ENCODE measurements at places on chromosomes 7 and 10.

- ATAC-seq, result peak; percentile 84
Measured at GRCh38 chr7:150668472-150668911, 17.0 kb upstream of the GIMAP2 start.

DNA sequence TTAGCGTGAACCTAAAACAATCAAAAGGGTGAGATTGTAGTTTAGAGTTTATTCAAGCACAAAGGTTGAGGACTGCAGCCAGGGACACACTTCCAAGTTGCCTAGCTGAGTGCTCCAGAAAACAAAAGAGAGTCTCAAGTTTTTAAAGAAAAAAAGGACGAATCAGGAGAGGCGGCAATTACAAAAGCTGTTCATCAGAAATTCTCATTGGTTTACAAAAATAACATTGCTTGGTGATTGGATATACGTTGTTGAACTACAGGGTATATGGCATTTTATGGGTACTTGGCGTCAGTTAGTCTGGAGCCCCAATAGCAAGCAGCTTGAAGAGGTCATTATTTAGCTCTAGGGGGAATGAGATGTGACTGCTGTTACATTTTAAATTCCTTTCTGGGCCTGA is 11.5 kb downstream of the ZNF438 start:
- no peak for ATAC-seq

DNA sequence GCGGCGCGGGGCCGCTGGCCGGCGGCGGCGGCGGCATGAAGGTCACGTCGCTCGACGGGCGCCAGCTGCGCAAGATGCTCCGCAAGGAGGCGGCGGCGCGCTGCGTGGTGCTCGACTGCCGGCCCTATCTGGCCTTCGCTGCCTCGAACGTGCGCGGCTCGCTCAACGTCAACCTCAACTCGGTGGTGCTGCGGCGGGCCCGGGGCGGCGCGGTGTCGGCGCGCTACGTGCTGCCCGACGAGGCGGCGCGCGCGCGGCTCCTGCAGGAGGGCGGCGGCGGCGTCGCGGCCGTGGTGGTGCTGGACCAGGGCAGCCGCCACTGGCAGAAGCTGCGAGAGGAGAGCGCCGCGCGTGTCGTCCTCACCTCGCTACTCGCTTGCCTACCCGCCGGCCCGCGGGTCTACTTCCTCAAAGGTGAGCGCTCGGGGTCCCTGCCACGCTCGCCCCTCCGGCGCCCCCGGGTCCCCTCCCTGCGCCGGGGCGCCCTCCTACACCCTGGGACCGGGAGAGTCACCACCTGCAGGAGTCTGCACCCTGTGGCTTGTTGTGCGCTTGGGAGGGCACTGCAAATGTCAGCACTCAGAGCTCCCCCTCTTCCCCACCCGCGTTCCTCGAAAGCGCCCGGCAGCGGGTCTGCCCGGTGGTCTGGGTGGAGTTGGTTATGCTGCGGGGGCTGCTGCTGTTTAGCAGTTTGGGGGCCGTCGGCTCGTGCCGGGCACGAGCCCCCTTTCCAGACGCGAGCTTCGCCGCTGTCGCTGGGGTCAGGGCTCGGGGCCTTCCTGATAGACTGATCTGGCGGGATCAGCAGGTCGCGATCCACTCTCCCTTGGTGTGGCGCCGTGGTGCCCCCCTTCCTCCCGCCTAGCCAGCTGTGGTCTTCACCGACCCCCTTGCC is 627 bp downstream of the DUSP5 start:
- ATAC-seq, result peak; percentile 6

- no peak for ATAC-seq
Measured at GRCh38 chr10:128062331-128062880, 63.8 kb downstream of the MKI67 start.

DNA sequence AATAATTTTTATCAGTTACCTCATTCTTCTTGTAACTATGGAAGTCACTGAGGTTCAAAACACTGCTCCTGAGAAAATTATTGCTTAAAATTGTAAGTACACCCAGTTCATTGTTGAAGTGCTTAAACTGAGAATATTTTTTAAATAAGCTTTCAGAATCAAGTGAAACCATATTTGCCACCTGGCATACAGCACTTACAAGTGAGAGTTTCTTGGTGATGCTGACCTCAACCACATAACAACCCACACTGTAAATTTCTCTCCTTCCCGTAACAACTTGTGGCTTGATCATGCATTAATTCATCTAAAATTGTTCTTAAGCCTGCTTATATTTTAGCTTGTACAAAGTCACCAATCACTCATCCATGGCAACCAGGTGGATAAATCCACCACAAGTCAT is 34.0 kb downstream of the IMMP2L start:
- ATAC-seq, result no peak

DNA sequence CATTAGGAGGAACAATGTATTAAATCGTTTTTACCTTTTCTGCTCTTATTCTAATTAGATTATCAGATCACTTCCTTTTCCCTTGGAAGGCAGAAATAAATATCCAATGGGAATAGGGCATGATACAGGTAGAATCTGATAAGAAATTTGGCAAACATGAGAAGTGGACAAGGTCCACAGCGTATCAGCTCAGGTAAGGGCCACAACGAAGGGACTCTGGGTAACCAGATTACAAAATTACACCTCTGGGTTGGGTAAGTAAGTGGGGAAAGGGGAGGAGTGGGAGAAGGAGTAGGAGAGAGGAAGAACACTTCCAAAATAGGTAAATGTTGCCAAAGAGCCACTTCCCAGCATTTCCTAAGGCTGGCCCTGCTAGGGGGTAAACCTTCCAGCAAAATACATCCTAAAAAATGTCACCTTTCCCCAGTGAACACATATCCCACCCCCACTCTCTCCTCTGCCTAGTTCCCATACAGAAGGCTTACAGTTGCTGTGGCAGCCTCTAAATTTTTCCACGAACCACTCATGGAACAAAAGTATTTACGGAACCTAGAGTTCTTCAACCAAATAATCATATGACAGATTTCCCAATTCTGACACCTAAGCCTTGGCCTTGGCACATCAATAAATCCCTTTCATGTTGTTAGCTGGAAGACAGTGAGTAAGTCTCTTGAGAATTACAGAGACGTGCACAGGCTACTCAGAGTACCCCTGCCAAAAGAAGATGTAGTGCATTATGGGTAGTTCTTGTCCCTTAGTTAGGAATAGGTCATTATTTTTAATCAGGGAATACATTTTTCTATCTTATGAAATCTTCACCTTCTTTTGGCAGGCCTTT is 51.5 kb upstream of the DLX6 start:
- ATAC-seq, result no peak

DNA sequence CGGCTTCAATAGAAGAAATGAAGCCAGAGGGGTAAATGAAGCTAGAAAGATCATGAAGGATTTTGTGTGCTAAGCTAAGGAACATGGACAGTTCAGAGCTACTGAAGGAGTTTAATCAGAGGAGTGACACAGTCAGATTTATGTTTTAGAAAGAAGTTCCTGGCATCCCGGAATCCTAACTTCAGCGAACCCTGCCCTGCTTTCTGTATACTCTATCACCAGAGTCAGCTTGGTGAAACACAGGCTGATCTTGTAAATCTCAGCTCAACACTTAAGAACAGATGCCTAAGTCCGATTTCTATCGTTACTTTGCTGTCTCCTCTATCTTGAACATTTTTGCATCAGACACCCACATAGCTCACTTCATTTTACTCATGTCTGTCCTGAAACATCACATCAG is 9.1 kb downstream of the AHR start:
- peak; percentile 37 for ATAC-seq

- ATAC-seq, result no peak
Measured at GRCh38 chr7:98724591-98724990, 107.5 kb downstream of the NPTX2 start.

DNA sequence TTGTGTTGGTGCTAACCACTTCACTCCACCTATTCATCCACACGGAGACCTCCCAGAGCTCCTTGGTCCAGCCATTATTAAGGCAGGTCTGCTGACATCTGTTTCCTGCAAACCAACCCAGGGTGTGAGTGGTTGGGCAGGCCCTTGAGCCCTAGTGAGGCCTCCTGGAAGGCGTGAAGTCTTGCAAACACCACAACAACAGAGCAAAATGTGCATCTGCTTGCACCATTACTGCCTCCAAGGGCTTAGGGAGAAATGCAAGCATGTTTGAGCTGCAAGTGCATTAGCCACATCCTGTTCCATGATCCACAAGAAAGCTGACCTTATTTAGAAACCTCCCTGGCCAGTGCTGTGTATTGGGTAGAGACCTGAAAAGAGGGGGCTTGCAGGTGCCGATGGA is 325.5 kb downstream of the GRID1 start:
- no peak for ATAC-seq

DNA sequence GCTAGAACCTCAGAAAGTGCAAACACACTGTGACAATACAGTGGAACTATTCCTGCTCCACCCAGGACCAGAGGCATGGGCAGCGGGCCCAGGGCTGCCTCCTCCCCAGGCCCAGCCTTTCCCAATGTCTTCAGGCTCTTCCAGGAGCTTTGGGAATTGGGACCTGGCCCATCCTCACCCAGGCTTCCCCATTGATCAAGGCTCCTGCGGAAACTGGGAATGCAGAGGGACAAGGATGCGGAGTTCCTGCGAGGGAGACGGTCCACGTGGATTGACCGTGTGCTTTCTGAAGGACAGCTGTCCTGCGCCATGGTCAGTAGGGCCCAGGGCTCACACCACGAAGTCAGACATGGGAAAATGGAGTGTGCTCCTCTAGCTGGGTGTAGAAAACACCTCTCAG is 56.6 kb downstream of the CSGALNACT2 start:
- ATAC-seq, result no peak

GRCh38 chr7:333393-333764 is 43.4 kb downstream of the FOXL3 start:
- ATAC-seq, result no peak

DNA sequence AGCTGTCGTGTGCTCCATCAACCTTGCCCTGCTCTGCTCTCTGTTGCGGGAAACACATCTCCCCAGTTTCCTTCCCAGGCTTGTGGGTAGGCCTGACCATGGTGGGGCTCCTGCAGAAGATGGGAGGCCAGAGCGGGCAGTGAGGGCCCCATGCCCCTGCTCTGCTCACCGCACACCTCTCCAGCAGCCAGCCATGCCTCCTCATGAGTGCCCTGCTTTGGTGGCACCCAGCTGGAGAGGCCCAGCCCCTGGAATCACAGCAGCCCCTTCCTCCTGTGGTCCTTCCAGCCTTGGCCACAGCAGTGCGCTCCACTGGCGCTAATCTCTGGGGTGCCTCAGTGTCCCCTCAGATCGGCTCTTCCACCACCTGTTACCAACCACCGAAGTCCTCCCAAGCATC is 4.2 kb upstream of the OPN4 start:
- ATAC-seq, result no peak

- peak; percentile 69 for ATAC-seq
Measured at GRCh38 chr10:124640538-124641231, 103.5 kb downstream of the FAM53B start.

DNA sequence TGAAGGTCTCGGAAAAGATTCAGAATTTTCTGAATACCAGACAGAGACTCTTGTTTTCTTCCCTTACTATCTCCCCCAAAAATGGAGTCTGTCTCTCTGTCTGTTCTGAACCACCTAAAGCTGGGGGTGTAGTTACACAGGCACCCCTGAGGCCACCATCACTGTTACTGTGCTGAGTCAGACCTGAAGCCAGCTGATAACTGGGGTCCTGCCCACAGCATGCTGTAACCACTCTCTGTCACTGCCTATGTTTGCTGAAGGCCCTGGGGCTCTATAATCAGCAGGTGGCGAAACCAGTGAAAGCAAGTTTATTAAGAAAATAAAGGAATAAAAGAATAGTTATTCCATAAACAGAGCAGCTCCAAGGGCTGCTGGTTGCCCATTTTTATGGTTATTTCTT is 575.2 kb upstream of the POT1 start:
- no peak for ATAC-seq

GRCh38 chr10:44650691-44651661 is 260.2 kb upstream of the TMEM72 start:
- ATAC-seq, result no peak

DNA sequence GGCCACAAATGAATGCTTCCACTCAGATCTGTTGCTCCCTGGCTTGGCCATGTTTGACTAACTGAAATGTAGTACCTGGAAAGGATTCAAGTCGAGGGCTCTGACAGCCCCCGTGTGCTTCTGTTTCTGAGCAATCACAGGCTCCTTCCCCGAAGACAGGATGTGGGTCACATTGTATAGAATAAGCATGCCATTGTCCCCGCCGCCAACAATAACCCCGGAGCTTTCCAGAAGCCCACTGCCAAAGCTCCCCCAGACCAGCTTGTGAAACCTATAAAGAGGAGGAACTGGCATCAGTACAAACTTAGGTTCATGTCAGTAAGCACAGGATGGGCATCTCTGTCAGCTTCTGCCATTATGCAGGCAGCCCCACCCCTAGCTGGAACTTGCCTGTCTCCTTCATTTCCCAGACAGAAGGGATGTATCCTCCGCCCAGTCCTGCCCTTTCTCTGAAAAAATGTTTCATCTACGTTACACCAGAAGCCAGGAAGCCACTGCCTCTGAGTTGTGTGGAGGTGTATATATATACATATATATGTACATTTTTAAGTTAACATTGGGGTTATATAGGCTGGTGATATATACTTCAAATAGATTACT is 10.3 kb downstream of the SEC31B start:
- ATAC-seq, result peak; percentile 53

DNA sequence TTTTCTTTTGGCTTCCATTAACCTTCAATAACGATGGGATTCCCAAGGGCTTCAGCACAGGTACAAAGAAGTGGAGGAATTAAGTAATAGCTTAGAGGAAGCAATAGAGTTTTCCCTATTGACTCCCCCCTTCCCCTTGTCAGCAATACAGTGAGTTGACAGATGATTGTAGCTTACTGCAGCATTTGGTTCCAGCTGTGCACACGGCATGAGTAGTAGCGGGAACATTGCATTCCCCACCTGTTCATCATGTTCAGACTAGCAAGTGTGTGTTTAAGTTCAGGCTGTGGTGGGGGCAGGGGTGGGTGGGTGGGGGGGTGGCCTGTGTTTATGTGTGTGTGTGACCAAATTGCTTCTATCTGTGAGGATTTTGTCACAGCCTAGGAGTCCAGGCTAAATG is 4.6 kb upstream of the ADRA2A start:
- no peak for ATAC-seq

DNA sequence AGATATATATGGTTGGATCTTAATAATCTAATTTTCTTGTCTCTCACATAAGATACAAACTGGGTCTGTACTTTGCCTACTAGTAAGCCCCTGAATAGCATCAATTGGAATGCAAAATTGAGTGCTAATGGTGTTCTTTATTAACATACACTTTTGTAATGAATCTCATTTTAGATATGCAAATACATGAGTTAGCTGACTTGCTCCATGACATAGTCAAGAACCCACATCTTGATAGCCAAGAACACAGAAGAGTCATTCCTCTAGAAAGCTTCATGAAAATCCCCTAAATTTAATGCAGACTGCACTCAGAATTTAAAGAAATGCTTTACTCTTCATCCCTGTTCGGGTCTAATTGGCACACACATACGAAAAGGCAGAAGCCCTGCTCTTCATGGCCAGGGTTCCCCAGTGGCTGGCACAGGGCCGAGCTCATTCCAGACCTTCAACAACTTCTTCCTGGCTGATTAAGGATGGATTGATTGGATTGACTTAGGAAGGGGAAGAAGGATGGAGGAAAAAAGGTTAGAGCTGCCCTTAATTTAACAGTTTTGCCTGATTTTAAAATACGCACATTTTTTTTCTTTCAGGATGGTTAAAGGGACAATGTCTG is 431.1 kb upstream of the KLF6 start:
- no peak for ATAC-seq

Measured in activated T-helper 17 cell treated with anti-CD3 and anti-CD28 coated beads, Interleukin-2, amount 50 U/mL, for 72 hours (primary cell).